Activated T-helper 9 cell treated with anti-CD3 and anti-CD28 coated beads, Interleukin-2, amount 50 U/mL, for 16 hours (primary cell): ENCODE measurements at places on chromosomes 5 and 9.

GRCh38 chr5:154189256-154189818, 1.2 kb upstream of the GALNT10 start:
- DNase-seq = no peak

GRCh38 chr5:36680066-36680465, 73.7 kb downstream of the SLC1A3 start:
- DNase-seq = no peak

GRCh38 chr5:132451387-132451786, 39.2 kb downstream of the IRF1 start:
- DNase-seq = no peak

GRCh38 chr5:34501016-34501415, 155.1 kb upstream of the RAI14 start:
- DNase-seq = no peak

DNA sequence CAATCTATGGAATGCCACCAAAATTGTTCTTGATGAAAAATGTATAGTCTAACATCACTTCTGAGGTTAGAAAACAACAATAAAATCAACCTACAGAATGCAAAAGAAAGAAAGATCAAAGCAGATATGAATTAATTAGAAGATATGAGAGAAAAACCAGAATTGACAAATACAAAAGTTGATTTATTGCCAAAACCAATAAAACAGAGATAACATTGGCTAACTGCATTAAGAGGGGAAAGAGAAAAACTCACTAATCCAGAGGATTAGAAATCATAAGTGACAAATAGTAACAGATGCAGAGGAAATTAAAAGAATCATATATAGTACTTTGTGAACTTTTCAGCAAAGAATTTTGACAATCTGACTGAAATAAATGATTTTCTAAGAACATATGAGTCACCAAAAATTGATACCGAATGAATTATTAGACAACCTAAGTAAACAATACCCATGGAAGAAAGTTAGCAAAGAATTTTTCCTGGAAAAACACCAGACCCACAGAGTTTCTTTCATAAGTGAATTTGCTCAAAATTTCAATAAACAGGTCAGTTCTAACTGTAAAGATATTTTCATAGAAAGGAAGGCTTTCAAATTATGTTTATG, 167.7 kb downstream of the AOPEP start:
- no peak for DNase-seq

GRCh38 chr9:136180586-136180985, 24.3 kb downstream of the LHX3 start:
- DNase-seq = no peak

DNA sequence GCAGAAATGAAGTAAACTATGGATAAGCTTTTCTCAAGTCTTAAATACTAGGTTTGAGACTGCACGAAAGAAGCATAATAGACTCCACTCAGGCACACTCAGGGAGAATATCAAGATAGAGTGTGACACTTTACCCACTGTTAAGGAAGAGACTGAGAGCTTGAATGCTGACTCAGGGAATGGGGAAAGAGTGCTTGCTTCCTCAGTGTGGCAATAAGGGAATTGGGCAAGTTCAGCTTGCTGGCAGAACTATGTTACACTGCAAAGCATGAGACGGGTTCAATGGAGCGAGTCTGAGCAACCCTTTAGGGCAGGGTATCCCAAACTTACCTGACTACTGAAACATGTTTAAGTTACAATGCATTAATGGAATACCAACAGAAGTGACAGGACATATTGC, 237.7 kb upstream of the MEF2C start:
- DNase-seq = no peak

DNA sequence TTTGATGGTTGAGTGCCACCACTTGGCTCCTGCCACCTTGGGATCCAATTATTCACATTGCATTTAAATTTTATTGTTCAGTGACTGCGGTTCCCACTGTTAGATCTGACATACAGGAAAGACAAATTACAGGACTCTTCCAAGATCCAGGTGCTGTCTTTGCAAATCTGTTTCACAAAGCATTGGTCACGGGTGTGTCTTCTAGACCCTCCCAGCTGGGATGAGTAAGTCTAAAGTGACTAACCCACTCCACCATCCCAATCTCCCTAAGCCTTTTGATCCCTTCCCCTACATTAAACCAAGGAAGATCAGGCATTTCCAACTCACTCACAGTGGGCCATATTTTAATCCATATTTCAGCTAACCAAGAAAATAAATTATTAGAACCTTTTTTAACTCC, 1016.3 kb upstream of the CTNND2 start:
- no peak for DNase-seq
